ENCODE measurements at places on chromosomes 6 and 20.

- no peak for DNase-seq
Measured at GRCh38 chr20:32139947-32140346, 30.4 kb downstream of the TM9SF4 start.

- no peak for DNase-seq
Measured at GRCh38 chr20:4435225-4435624, 286.5 kb upstream of the PRND start.

- no peak for DNase-seq
Measured at GRCh38 chr6:43849844-43850243, 79.8 kb downstream of the VEGFA start.

DNA sequence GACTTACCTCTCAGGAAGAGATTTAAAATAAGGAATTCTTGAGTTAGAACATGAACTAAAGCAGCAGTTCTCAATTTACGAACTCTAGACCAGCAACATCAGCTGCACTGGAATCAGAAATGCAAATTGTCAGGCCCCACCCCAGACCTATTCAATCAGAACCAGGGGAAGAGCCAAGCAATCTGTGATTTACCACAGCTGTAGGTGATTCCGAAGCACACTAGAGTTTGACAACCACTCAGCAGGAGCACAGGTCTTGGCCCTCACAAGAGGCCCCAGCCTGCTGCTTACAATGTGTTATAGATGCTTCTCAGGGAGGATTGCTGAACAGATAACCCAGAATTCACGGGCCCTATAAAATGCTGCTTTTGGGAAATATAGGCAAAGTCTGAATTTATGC, 279.2 kb downstream of the PTPRK start:
- DNase-seq, result no peak

- DNase-seq, result no peak
Measured at GRCh38 chr6:40629463-40629862, 42.3 kb upstream of the LRFN2 start.

DNA sequence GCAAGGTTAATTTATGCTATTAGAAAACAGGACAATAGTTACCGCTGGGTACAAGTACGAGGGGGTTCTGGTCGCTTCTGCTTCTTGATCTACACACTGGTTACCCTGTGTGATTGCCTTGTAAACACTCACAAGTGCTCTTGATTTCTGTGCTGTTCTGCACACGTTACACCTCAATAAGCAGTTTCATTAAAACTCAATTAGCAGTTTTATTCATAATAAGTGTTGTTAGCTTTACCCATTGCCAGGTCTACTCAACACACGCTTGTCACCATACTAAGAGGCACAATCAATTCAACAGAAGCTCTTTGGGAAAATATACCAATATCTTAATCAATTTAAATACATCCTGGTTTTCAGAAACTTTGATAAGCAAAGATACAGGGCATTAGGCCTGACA, 20.4 kb downstream of the BMP7 start:
- DNase-seq, result no peak

DNA sequence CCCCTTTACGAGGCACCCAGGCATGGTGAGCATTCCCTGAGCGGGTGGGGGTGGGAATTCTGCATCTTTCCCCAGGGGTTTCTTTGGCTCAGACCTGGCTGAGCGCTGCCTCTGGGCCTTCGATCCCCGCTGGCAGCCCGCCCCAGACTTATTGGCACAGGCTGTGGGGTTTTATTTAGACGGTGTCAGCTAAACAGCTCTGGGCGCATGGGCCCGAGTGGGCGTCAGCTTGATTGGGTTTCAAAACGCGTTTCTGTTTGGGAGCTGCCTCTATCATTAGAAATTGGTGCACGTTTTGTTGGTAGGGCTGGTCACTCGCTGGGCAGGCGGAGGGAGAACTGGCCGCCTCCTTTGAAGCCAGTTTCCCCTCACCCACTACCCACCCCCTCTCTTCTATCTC, 21.0 kb downstream of the PMEPA1 start:
- DNase-seq, result no peak

GRCh38 chr6:41239467-41240159, 11.5 kb downstream of the TREML4 start:
- no peak for DNase-seq

Data from esophagus squamous epithelium (tissue), 5 donors.